ENCODE measurements at places on chromosomes 12 and 14.

DNA sequence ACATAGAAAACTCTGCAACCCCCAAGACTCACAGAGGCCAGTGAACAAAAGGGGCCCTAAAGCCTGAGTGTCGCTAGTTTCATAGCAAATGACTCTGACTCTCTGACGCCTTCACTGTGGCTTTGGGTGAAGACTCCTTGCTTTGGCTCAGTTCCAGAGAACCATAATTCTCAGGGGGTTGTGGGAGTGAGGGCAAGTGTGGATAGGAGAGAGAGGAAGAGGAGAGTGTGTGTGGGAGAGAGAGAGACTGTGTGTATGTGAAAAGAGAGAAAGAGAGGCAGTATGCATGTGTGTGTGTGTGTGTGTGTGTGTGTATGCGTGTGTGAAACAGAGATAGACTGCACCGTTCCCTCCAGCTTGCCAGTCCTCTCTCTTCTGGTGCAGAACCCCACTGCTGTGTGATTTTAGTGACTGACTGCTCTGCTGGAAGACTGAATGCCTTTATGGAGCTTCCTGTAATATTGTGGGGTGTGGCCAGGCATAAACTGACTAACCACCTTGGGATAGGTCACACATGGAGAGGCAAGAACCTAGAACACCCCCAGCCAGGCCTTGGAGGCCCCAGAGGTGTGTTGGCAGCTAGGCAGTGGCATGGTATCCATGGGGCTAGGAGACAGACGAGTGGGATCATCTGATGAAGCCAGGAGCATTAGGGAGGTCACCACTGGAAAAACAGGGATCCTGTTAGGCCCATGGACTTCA is 45.9 kb upstream of the STXBP6 start:
- DNase-seq: no peak

DNA sequence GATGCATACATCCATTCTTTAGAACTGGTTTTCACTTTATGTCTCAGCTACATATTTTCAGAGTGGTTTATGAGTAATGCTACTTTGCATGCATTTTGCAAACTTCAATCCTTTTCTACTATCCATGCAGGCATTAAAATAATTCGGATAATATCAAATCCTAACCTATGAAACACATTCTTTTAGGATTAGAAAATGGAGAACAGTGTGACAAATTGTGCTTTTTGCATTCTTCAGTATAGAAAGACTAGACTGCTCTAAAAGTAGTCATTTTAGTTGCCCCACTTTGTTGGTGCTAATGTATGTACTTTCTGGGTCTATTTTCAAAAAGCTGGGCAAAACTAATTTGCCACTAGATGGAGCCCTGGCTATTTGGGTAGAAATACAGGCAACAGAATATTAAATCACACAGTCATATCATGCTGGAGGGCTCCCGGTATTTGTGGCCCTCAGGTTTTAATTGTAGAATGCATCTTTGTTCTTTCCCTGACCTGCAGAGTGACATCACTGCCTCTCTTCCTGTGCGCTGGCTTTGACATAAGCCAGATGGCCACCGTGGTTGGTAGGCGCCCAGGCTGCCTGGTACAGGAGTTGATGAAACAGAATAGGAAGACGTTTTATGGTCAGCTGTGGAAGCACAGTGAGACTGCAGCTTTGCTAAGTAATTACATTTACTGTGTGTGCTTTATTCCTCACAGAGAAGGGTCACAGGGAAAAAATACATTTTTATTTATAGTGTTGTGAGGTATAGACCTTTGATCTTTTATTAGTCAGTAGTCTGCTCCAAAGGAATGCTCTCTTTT is 28.1 kb downstream of the MSRB3 start:
- peak; percentile 69 for DNase-seq

DNA sequence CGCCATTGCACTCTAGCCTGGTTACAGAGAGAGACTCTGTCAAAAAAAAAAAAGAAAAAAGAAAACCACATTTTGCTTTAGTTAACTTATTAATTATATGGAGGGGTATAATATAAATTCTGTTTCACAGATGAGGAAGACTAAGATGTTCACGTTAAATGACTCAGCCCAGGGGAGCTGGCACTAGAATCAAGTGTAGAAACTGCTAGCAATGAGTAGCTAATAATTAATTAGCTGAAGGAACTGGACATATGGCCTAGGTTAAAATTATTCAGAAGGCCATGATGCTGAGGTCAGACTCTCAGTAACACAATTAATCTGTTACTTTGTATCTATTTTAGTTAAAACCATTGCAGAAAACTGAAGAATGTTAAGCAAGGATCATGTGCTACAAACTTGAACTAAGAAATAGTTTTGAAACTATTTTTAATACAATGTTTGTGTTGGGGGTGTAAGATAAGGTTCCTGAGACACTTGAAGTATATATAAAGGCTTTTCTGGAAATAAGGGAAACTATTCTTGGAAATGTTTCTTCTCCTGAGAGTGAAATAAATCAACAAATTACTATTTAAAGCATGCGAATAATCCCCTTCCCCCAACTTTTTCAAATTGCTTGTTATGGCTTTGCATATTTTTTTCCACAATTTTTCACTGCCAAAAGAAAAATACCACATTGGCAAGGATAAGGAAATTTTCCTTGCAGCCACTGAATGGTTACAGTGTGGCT is 589.3 kb downstream of the SOX5 start:
- no peak for DNase-seq

GRCh38 chr12:52686063-52686462 is 5.9 kb upstream of the KRT1 start:
- no peak for DNase-seq

DNA sequence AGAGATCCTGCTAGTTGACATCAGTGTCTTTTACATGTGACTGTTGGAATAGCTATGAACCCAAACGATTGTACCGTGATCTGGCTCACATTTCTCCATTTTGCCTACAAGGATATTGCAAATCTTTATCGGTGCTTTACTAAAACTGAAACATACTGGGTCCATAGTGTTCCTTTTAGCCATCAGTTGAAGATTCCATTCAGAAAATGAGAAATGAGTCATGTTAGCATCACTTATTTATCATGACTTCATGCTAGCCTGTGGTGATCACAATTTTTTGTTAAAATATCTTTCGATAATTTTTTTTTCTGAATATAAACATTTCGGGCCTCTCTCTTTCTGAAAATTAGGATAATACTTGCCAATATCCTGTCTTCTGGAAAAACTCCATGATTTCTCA is 210.3 kb downstream of the EGLN3 start:
- DNase-seq: no peak

- DNase-seq: no peak
Observed at GRCh38 chr14:103502877-103503276, 19.8 kb downstream of the CKB start.

DNA sequence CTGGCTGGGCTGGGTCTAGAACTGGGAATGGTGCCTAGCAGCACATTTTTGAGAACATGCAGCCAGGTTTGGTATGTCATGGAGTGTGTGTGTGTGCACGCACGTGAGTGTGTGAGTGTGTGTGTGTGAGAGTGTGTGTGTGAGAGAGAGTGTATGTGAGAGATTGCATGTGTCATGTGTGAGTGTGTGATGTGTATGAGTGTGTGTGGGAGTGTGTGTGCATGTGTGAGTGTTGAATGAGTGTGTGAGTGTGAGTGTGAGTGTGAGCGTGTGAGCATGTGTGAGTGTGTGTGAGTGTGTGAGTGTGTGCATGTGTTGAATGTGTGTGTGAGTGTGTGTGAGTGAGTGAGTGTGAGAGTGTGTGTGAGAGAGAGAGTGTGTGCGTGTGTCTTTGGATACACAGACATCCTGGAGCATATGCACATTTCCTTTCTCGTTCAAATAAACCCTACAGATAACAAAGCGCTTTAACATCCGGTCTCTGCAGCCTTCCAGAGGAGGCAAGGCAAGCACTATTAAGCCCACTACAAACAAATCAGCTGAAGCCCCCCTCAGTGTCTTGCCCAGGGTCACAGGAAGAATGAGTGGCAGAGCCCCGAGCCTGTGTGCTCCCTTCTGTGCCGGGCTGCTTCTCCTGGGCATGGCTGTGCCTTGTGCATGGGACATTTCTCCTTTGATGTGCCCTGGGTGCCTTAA is 108.7 kb upstream of the ETV6 start:
- DNase-seq: no peak

- DNase-seq: no peak
Observed at GRCh38 chr14:104149278-104149595, 10.8 kb downstream of the KIF26A start.

DNA sequence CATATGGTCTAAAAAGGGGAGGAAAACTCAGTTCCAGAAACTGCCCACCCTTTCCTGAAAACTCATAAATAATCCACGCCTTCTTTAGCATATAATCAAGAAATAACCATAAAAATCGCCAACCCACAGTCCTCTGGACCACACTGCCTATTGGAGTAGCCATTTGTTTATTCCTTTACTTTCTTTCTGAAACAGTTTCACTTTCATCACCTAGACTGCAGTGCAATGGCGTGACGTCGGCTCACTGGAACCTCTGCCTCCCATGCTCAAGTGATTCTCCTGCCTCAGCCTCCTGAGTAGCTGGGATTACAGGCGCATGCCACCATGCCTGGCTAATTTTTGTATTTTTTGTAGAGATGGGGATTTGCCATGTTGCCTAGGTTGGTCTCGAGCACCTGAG is 44.2 kb downstream of the CLMN start:
- DNase-seq: no peak

DNA sequence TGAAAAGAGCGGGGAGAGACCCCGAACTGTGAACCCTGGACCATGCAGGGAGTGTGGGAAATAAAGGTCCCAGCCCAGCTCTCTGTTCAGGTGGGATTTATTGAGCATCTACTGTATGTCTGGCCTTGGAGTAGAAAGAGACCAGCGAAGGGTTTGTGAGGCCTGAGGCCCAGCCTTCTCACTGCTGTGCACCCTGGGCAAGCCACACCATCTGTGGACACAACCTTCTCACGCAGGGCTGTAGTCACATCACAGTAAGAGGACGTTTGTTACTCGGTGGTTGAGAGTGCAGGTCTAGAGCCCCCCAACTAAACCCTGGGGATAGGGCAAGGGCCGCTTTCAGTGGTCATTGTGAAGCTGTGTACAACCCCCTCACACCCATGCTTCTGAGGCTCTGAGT is 18.2 kb downstream of the FAM222A start:
- no peak for DNase-seq

DNA sequence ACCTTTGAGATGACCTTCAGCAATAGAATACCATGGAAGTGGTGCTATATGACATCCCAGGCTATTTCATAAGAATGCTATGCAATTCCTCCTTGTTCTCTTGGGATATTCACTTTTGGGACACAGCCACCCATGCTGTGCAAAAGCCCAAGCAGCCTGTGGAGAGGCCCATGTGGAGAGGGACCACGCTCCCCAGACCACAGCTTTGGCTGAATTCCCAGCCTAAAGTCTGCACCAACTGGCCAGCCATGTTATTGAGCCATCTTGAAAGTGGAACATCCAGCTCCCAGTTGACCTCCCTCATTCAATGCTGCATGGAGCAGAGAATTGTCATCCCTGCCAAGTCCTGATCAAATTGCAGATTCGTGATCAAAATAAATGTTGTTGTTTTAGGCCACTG is 275.1 kb downstream of the SUDS3 start:
- DNase-seq: no peak

DNA sequence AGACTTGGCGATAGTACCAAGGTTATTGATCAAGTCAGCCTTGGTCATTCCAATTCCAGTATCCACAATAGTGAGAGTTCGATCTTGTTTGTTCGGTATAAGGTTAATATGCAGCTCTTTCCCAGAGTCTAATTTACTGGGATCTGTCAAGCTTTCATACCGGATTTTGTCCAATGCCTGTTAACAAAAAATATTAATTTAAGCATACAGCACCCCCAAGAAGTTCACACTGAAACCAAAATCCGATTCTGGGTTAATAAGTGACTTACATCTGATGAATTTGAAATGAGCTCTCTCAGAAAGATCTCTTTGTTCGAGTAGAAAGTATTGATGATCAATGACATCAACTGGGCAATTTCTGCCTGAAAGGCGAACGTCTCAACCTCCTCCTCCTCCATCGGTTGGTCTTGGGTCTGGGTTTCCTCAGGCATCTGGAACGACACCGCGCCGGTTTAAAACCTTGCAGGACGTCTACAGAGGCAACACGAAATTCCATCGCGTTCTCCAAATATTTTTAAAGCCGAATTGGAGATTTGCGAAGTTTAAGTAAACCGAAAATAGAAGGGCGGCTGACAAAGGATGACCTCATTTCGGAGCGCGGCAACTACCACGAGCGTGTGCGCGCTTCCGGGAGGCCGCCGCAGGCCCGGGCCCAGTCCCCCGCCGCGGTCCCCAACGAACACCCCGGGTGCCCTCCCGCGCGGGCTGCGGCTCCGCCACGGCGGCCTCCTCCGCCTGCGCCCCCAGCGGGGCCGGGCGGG is 716 bp downstream of the HSP90AA1 start:
- peak; percentile 60 for DNase-seq

GRCh38 chr12:103560604-103561101 is 26.4 kb upstream of the STAB2 start:
- peak; percentile 95 for DNase-seq

- no peak for DNase-seq
Observed at GRCh38 chr14:31941487-31941886, 135.6 kb upstream of the ARHGAP5 start.

- no peak for DNase-seq
Observed at GRCh38 chr12:94684416-94685142, 34.2 kb upstream of the TMCC3 start.

DNA sequence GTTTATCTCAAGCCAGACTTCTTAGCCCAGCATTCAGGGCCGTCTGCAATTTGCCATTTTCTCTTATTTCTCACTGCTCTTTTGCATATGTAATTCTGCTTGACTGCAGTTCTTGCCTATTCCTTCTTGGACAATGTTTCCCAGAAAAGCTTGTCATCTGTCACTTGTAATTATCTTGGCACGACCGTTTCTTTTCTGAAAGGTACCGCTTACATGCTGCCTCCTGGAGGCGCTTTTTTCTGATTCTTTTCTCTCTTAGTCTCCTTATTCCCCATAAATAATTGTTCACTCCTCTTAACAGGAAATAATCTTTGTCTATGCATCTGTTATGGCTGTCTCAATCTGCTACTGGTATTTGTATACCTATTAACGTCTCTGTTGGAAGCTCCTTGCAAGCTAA is 1.2 kb upstream of the ALDH1L2 start:
- DNase-seq: no peak

GRCh38 chr14:98937712-98938505 is 334.1 kb downstream of the BCL11B start:
- DNase-seq: no peak

DNA sequence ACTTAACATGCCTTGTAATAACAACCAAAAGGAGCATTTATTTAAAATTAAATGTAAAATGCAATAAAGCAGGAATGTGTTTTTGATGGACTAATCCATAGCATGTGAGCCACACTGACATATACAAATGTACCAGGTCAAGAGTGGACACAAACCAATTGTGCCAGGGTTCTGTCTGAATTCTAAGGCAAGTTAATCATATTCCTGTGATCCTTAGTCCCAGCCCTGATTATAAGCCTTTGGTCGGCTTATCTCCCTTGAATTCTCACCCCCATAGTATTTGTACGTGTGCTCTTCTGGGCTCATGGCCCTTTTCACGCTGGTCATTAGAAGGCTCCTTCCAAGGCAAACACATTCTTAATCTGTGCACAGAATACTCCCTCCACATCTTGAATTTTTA is 10.6 kb upstream of the SRSF5 start:
- DNase-seq: no peak

GRCh38 chr12:13173012-13173932 is 23.3 kb upstream of the EMP1 start:
- peak; percentile 95 for DNase-seq

GRCh38 chr14:95518045-95518751 is 1.7 kb upstream of the SYNE3 start:
- peak; percentile 33 for DNase-seq

Data from astrocyte of the spinal cord (primary cell).